ENCODE measurements at places on chromosomes 13 and 19. TPM values are rescaled to one million over a fixed set of nuclear protein-coding genes. Genes with fewer than 3 reads are reported as not detected.
A peak's percentile ranks its signal among the peaks of the same experiment; 100 is the strongest.

DNA sequence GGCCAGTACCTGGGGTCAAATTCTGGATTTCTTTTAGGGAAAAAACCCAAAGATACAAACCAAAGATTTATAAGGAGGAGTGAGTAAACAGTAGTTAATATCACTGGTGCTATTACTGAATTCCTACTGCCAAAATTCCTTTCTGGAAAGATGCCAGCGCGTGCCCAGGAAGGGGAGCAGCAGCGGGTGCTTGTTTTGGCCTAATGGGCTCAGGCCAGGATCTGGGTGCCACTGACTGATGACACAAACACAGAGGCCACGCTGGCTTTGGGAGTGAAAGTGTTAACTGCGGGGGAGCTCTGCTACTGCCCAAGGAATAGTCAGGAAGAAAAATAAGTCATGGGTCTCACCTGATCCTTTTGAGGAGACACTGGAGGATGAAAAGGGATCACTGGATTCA, 61.2 kb downstream of the KLF2 start:
- no peak for DNase-seq

GRCh38 chr19:2424686-2425621, 2.4 kb downstream of the TIMM13 start:
- DNase-seq: peak; percentile 93

DNA sequence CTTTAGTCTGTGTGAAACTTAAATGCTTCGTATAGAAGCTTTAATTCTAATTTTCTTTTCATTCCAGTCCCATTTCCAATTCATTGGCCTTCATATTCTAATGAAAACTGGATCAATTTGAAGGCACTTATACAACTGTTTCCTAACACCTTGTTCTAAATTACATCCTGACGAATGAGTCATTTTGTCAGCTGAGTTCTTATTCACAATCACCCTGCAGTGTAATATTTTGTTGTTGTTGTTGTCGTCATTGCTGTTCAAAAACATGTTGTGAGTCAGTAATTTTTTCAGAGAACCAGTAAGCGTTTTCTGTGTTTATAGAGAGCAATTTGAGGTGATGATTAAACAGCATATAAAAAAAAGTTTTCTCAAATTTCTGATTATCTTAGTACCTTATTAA, 290.0 kb downstream of the PCDH9 start:
- DNase-seq: no peak

DNA sequence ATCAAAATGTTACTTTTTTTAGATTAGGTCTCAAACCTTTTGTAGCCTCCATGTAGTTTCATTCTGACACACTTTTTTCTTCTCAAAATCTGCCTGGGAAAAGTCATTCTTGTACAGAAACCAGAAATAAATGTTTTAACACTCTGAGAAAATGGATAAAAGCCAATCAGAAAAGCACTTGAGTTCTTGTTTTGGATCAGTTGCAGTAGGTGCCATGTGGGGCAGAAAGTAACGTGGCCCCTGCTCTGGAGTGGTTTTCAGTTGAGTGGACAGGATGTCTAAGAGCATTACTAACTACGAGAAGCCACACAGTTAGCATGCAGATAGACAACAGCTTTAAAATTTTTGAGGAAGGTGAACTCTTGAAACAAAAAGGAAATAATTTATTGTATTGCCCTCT, 19.1 kb downstream of the GPR183 start:
- DNase-seq: no peak

DNA sequence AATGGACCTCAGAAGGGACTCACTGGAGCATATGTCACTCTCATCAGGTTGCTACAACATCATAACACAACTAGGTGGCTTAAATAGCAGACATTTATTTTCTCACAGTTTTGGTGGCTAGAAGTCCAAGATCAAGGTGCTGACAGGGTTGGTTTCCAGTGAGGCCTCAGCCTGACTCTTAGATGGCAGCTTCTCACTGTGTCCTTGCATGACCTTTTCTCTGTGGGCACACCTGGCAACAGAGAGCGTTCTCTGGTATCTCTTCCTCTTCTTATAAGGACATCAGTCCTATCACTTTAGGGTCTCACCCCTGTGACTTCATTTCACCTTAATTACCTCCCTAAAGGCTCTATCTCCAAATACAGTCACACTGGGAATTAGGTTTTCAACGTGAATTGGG, 74.5 kb downstream of the CYSLTR2 start:
- DNase-seq: no peak

- no peak for DNase-seq
Measured at GRCh38 chr13:93862259-93862658, 617.2 kb downstream of the DCT start.

DNA sequence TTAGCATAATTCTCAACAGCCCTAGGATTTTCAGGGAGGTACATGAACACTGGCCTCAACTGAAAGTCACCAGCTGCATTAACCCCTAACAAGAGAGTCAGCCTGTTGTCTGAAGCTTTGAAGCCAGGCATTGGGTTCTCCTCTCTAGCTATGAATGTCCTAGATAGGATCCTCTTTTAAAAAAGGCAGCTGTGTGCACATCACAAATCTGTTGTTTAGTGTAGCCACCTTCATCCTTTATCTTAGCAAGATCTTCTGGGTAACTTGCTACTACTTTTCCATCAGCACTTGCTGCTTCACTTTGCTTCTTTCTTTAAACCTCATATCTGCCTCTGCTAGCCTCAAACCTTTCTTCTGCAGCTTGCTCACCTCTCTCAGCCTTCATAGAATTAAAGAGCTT, 1692.1 kb downstream of the EFNB2 start:
- DNase-seq: no peak

Gene TMEM238
- 0.70 TPM for total RNA-seq

Gene CA11
- 34.2 TPM for total RNA-seq

Gene ZNF208
- total RNA-seq: not detected

Gene C19orf67
- not detected for total RNA-seq

Gene SSC5D
- total RNA-seq: 22.1 TPM

Measured in osteocyte (in vitro differentiated cells).